Stimulated activated CD4-positive, alpha-beta T cell treated with anti-CD3 and anti-CD28 coated beads, Interleukin-2, amount 100 ng/mL, for 48 hours (primary cell): ENCODE measurements at places on chromosomes 16 and 17.

GRCh38 chr17:3002538-3003295 lies 60.7 kb downstream of the OR1D5 start:
- no peak for DNase-seq

- no peak for DNase-seq
Observed at GRCh38 chr16:2039274-2040031, 8.2 kb downstream of the NTHL1 start.

DNA sequence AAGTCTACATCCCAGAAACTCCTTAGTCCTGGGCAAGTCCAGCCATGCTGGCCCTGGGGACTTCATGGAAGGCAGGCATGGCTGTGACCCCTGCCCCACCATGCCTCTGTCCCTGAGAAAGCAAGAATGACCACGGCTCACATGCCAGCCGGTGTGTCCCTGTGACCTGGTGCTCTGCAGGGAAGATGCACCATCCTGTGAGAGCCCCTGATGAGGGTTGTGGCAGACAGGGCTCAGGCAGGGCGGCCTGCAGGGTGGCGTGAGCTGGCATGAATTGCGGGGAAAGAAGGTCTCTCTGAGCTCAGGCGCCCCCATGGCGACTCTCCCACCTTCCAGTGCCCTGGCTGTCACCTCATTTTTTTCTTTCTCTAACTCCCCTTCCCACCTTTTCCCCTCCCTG lies 260.3 kb downstream of the RBFOX3 start:
- no peak for DNase-seq

DNA sequence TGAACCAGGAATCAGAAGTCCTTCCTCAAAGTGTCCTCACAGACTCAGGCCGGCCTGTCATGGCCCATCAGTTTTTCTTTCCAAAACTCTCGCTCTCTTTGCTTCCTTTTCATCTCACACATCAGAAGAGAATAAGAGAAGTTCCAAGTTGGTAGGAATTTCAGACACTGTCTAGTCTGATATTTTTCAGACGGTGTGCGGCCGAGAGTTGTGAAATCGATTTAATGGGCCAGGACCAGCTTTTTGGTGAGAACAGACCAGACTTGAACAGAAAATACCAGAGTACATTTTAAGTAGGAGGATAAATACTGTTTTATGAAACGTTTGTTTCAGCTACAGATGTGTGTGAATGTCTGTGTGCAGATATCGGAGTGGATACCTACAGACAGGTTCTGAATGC lies 24.8 kb upstream of the RCVRN start:
- no peak for DNase-seq

DNA sequence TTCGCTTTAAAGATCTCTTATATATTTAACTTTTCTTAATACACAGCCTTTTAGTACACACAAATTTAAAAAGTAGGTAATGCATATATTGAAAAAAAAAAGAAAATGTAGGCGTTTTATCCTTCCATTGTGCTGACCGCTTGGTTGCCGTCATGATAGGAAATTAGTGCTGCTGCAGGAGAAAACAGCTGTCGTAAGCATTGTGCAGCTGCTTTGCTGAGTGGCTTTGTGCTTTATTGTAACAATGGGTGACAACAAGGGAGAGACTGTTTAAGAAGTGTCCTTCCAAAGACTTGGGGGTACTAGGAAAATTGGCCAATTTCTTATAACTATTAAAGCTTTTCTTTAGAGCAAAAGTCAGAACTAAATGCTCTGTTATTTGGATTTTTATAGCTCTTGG lies 5.0 kb downstream of the HERPUD1 start:
- no peak for DNase-seq

DNA sequence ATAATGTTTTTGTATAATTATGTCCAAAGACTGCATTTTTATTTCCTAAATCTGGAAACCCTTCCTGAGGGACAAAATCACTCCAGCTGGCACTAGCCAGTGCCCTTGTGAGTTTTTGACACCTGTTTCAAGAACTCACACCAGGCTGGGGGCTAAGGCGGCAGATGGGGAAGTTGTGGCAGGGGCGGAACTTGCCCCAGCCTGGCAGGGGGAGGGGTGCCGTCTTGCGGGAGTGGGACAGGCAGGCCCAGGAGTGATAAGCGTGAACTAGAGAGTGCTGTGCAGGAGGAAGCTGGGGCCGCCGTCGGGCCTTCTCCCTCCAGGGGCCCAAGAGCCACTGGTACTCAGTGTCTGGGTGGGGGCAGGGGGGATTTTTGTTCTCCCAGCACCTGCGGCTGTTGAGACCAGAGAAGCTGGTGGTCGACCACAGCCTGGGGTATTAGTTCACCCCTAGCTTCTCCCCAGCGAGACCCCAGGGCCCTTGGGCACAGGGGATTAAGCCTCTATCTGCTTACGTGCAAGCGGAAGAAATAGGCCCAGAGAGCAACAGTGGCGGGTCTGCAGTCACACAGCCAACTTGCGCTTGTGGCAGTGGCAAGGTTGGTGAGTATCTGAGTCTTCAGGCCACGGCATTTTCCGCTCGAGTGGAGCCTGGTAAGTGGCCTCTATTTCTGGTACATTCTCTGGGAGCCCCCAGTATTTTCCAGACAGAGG lies 40.2 kb upstream of the PLCG2 start:
- DNase-seq, result no peak

DNA sequence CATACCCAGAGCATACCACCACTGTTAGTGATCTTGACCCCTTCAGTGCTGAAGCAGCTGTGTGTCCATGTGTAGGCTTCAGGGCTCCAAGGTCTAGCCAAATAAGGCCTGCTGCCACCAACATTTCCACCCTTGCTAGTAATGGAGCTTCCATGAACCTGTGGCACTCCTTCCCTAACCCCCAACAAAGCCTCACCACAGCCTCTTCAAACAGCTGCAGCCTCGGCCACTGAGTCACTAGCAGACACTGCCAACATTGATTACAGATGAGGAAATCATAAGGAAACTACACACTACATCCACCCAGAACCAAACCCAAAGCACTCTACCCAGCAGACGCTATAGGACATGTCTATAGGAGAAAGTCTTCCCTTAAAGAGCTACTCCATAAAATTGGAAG lies 610.7 kb downstream of the KCNJ2 start:
- DNase-seq, result no peak

DNA sequence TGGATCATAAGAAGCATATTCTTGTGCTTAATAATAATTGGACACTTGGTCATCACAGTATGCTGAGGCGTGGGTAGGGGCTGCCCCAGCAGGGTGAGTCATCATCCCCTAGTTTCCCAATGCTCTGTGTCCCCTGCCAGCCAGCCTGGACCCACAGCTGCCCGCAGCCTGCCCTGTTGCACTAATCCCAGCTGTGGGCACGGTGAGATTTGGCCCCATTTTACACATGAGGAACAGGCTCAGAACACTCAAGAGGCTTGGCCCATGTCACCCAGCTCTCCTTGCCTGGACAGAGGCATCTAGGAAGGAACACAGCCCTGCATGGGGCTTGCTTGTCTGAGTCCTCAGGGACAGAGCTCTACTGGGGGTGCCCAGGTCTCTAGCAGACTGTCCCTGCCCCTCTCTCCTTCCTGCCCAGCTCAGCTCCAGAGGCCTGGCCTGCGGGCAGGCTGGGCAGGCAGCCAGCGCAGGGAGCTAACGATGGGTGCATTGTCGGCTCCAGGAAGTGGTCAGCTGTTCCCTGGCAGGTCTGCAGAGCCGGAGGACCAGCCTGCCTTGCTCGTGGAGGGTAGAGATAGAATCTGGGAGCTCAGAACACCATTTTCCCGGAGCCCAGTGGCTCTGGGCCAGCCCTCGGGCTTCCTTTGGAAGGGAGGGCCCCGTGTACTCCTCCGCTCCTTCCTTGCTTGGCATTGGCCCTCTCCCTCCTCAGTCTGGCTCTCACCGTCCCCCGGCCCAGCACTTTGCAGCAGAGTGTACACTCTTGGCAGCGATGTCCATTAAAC lies 189.4 kb downstream of the RAB11FIP4 start:
- no peak for DNase-seq

- no peak for DNase-seq
Observed at GRCh38 chr17:11559601-11560000, 38.7 kb upstream of the DNAH9 start.

- no peak for DNase-seq
Observed at GRCh38 chr17:20276421-20276820, 190.9 kb downstream of the LGALS9B start.

DNA sequence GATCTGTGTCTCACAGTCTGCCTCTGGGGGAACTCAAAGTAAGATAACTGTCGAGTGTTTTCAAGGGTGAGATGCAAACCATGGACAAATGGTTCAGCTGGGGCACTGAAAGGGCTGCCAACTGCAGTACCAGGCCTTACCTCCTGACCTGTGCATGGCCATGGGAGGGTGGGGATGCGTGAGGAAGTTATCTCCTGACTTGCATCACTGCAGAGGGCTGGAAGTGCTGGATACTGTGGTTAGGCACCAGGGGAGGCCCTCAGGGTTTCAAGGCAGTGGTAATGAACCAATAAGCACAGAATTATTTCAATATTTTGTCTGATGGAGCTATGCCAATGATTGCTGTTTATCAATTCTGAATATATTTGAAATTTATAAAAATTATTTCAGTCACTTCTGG lies 159.2 kb downstream of the CYLD start:
- DNase-seq, result no peak

DNA sequence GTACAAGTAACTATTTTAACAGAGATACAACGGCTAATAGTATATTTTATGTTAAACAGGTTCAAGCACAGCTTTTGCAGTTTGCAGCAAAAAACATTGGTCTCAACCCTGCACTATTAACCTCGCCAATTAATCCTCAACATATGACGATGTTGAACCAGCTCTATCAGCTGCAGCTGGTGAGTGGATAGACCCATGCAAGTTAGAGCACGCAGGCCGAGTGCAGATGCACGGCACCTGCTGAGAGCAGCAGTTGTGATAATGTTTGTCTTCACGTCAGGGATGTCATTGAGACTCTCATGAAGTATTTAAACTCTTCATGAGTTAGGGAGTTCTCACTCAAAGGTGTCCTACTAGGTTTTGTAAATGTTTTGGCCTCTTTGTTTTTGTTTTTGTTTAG lies 45.6 kb downstream of the TMC6 start:
- DNase-seq, result no peak

DNA sequence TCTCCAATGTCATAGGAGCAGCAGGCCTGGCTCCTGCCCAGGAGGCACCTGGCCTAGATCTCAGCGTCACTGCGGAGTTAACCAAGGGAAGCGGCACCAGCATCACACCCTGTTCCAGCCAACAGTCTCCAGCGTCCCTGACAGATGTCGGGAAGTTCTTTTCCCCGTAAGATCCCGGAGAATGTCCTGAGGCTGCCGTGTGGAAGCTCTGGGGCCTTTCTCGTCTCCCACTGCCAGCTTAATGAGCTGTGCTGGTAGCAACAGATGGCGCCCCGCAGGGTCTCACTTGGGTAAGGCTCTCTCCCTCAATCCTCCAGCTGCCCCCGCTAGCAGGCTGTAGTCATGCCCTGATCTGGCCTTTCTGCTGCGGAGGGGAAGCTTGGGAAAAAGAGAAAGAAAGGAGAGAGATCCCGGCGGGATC lies 57.5 kb downstream of the MARCHF10 start:
- no peak for DNase-seq

DNA sequence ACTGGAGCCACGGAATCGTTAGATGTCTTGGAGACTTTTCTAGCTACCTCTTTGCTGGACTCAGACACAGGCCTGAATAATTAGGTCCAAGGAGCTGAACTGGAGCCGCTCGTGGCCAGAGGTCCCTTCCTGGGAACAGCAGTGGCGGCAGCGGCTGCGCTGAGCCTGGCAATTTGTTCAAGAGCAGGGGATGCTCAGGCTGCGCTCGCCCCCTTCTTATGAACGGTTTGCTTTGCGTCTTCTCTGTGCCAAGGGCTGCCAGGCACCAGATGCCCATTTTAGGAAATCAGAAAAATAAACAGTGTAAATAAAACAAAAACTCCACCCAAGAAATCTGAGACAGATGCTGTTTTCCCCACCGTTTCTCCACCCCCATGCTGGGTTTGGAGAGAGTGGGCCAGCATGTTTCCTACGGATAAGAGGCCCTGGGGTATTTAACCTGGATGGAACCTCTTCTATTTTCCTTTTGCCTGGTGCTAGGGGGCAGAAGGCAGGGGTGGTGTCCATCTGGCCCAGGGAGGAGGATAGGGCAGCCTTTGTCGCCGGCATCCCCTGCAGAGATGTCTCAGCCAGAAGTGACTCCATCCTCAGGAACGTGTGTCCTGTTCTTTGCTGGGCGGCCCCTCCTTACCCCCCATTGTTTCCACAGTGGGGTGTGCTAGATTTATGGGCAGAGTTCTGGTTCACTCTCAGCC lies 163.4 kb downstream of the SEC14L1 start:
- DNase-seq, result no peak

DNA sequence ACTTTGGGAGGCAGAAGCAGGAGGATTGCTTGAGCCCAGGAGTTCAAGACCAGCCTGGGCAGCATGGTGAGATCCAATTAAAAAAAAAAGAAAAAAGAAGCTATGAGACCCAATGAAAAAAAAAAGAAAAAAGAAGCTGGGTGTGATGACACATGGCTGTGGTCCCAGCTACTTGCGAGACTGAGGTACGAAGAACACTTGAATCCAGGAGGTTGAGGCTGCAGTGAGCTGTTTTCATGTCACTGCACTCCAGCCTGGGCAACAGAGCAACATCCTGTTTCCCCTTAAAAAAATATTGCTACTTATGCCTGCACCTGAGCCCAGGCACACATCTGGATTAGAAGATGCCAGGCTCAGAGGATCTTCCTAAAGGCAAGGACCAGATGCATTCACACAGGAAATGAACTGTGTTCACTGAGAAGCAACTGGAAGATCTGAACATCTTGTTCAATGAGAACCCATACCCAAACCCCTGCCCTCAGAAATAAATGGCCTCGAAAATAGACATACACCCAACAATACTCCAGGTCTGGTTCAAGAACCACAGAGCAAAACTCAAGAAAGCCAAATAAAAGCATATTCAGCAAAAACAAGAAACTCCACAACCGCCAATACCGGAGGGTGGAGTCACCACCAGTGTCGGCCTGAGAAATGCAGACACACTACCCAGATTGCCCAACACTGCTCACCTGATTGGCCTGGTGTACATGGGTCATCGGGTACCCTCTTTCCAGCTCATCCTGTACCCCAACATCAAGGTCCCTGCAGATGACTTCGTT lies 4.4 kb downstream of the RNF135 start:
- DNase-seq, result no peak

DNA sequence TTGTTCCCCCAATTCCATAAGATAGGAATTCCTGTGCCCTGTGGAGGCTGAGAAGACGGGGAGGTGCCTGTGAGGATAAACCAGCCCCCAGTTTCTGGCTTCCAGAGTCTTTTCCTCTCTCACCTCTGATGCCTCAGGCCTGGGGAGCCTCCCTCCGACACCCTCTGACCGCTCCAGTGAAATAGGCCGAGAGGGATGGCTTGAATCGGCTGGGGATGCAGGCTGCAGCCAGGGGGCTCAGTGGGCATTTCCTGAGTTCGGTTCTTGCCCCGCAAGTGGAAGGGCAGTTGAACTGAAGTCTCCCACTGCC lies 339.4 kb downstream of the SEC14L1 start:
- DNase-seq, result no peak
